Renal cortex interstitium (tissue), 15 donors: ENCODE measurements at places on chromosomes 7 and 10. TPM values are rescaled to one million over a fixed set of nuclear protein-coding genes. Genes with fewer than 3 reads are reported as not detected.

DNA sequence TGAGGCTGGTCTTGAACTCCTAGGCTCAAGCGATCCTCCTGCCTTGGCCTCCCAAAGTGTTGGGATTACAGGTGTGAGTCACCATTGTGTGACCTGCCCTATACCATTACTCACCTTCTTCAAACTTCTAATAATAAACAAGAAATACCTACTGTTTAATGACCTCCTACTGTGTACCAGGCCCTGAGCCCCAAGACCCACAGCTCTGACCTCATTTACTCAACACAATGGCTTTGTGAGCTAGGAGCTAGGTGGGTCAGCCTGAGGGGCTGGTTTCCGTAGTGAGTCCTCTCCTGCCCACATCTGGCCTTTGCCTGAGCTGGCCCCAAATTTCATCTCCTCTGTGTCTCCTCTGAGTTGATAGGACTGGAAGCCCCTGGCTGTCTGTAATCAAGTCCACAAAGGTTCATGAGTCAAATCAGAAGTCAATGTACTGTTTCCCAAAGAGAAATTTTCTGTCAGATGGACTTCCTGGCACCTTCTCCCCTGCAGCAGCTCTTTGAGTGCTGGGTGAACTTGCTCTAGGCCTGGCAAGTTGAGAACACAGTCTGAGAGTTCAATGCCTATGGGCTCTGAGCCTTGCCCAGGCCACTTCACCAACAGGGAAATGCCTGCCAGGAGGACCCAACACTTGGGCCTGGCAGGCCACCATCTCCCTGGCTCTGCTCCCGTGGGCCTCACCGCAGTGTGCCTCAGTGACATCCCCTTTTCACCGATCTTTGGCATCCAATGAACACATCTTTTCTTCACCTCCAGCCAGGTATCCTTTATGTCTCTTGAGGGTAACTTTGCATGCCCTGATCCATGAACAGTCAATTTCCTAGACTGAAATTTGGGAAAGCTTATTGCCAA, 24.0 kb downstream of the NEURL1 start:
- no peak for DNase-seq

DNA sequence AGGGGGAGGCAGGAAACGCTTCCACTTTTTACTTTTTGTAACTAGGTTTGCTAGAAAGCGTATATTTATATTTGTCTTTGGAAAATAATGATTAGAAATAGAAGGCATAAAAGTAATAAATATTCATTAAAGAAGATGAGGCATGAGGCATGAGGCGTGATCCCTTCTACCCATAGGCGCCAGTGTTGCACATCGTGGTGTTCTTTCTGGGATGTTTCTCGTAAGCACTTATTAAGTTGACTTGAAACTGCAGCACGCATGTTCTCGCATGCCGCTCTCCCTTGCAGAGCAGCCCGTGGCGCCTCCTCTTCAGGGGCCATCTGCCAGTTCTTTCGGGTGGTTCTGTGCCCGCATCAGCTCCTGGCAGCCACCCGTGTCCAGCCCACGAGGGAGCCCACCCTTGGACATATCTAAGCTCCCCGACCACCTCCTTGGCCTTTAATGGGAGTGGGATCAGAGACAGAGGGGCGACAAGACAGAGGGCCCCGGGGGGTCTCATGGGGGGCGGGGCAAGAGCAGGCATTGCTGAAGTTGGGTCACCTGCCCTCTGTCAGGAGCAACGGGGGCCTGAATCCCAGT, 28.5 kb upstream of the CSGALNACT2 start:
- DNase-seq, result no peak

GRCh38 chr7:22426463-22427094, 69.6 kb upstream of the RAPGEF5 start:
- no peak for DNase-seq

- no peak for DNase-seq
Measured at GRCh38 chr7:155610633-155611193, 33.7 kb upstream of the RBM33 start.

The FAM20C gene
- 66.3 TPM for polyA plus RNA-seq
